NCI-H1092 treated with DMSO at 0.1 percent for 48 hours (cell line): ENCODE measurements at places on chromosomes 7 and 10.

DNA sequence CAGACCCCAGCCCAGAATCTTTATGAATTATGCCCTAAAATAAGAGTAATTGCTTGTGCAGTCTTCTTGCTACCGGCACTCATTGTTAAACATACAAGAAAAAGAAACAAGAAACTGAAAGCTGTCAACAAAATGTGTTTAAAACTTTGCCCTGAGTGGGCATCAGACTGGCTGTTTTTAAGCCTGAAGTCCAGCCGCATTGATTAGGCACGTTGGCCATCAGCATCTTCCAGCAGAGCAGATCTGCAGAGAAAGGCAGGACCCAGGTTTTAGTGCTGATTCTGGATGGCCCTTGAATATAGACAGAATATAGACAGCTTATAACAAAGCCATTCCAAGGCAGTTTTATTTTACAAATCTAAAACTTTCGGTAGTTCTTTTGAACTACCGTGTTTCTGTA lies 102.8 kb downstream of the POLL start:
- no peak for DNase-seq

DNA sequence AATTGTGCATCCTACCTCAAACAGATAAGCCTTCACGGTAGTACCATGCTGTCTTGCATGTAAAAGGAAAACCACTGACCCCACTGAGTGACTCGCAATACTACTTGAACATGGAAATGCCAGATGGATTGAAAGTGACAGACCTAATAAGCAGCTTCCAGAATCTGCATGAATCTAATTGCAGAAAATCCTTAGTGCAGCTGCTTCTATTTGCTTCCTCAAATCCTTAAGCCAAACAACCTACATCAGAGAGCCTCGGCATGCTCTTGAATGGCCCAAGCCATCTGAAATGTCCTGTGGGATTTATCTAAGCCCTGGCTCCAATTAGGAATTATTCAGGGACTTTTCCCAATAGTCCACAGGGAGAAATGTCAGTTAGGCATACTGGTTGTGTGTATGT lies 509.5 kb upstream of the CELF2 start:
- DNase-seq: no peak

- DNase-seq: no peak
Observed at GRCh38 chr7:118846977-118847376, 622.5 kb downstream of the ANKRD7 start.

DNA sequence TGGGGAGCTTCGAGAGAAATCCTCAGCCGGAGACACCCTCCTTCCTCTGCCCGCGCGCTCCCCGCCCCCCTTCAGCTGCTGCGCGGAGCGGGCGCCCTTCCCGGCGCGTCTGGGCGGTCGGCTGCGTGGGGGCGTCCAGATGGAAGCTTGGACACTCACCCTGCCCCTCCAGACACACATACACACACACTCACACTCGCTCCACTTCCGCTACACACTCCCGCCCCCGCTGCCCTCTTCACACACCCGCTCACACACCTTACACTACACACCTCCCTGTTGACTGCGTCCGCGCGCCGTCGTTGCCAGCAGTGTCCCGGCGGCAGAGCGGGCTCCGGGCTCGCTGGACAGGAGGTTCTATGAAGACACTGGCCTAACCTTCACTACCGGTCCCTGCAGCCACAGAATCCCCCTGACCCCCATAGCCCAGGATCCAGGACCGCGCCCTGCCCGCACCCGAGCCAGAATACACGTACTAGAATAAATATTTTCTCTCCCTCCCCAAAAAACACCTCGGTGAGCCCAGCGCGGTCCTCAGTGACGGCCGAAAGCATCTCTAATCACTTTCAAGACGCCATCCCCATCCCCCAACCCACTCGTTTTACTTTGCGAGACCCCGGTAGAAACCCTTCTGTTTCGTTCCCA lies 1.1 kb upstream of the EGR2 start:
- DNase-seq: no peak

- DNase-seq: no peak
Observed at GRCh38 chr10:106424054-106424453, 740.5 kb downstream of the SORCS1 start.

- no peak for DNase-seq
Observed at GRCh38 chr10:7457478-7458316, 46.9 kb upstream of the SFMBT2 start.

DNA sequence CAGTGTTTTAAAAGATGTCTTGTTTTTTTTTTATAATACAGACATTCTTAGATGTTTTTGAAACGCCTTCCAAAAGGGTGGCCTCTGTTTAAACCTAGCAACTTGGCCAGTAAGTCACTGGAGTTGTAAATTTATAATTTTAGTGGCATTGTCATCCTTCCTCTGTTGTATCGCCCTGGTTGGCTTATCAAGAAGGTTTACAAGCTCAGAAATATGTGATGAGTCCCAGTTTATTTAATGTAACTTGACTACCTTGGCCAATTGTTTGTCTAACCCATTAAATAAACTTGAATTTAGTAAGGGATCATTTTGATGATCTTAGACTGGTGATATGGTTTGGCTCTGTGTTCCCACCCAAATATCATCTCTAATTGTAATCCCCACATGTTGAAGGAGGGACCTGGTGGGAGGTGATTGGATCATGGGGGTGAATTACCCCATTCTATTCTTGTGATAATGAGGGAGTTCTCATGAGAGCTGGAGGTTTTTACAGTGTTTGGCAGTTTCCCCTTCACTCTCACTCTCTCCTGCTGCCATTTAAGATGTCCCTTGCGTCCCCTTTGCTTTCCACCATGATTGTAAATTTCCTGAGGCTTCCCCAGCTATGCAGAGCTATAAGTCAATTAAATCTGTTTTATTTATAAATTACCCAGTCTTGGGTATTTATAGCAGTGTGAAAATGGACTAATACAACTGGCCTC lies 13.4 kb upstream of the NT5C3A start:
- DNase-seq: no peak

- no peak for DNase-seq
Observed at GRCh38 chr7:158816995-158817394, 12.3 kb downstream of the ESYT2 start.
